ENCODE measurements at places on chromosomes 7 and 10. TPM values are rescaled to one million over a fixed set of nuclear protein-coding genes. Genes with fewer than 3 reads are reported as not detected.

Gene NPSR1
- not detected for total RNA-seq

Gene LIPJ
- not detected for total RNA-seq

Gene ADARB2
- total RNA-seq: 0.17 TPM

Gene GPR15LG
- total RNA-seq: not detected

Gene UNC5B
- total RNA-seq: 3.1 TPM

Gene ST8SIA6
- 0.03 TPM for total RNA-seq

Gene KCNMA1
- total RNA-seq: 65.1 TPM

Gene WNT2
- total RNA-seq: 0.05 TPM

Gene PRKG1
- 0.01 TPM for total RNA-seq

Gene C10orf105
- not detected for total RNA-seq

Measured in A549 treated with AZD2906 at 1 μM for 4 hours (cell line).